SW 1271 (cell line): ENCODE measurements at places on chromosomes 3 and 15.

DNA sequence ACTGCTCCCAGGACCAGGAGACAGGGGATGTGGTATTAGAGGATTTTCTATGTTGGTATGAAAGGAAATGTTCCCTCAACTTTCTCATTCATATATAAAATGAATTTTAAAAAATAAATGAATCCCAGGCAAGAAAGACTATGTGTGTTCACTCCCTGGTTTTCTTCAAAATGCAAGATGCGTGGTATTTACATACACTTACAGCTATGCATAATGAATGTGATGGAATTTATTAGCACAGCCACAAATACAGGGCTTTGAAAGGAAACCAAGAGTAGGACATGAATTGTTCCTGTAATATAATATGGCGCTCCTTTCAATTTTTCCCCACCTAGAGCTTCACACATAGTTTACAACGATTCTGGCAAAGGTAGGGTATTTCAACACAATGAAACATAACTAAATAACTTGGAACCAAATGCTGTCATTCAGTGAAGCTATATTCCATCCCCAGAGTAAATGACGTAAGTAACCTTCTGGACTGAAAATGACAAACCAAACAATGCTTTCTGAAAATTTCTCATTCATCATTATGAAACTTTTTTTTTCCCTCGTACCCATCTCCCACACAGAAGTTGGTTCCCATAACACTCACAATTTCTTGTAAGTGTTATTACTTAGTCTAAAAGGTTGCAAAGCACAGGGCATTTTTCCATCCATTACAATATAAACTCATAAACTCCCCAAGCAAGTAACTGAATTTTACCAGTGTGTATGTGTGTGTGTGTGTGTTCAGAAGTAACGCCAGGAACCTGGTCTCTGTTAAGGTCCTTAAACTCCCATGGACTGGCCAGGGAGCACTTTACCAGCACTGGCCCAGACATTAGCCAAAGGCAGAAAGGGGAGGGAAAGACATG is 41.8 kb downstream of the CBLB start:
- no peak for DNase-seq

- peak; percentile 28 for DNase-seq
Measured at GRCh38 chr3:28916713-28917499, 364.0 kb upstream of the RBMS3 start.

DNA sequence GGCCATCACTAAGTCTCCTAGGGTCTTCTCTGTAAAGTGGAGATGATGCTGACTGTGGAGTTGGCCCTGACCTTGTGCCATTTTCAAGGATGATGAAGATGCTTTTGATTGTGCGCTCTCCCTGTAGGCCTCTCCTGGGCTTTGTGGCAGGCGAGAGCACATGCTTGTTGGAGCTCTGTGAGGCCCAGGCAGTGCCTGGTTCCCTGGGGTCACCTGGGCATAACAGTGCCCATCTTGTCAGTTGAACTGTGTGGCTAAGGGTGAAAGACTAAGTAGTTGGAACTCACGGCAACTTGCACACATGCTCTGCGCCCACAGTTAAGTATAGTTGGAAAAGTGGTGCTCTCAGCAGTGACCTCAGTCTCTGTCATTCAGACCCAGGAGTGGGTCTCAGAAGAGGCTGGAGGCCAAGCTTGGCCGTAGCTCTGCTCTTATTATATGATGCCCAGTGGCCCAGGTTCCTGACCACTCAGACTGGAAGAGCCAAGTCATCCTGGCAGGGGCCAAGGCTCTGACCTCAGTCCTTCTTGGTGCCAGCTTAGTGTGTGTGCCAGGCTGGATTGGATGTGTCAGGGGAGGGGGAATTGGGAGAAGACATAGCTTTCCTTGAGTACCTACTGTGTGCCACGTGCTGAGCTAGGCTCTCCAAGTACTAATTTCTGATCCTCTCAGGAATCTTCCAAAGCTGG is 154.6 kb downstream of the EEFSEC start:
- no peak for DNase-seq

DNA sequence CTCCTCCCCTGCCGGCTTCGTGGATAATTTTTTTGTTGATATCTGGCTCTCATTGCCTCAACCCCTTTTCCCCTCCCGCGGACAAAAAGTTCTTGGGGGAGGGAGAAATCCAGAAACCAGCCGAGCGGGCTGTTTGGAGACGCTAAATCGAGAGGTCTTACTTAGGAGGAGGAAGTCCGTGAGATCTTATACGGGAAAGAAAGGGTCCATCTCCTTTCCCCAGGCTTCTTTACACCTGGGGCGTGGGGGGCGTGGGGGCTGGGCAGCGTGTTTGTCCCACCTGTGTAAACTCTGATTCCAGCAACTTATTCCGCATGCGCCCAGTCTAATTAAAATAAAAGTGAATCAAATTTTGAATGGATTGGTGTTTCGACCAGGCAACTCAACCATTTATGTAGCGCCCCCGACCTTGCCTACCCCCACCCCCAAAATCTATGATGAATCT is 364 bp upstream of the CADPS start:
- DNase-seq = no peak

- no peak for DNase-seq
Measured at GRCh38 chr3:38421679-38422336, 31.9 kb upstream of the ACVR2B start.

DNA sequence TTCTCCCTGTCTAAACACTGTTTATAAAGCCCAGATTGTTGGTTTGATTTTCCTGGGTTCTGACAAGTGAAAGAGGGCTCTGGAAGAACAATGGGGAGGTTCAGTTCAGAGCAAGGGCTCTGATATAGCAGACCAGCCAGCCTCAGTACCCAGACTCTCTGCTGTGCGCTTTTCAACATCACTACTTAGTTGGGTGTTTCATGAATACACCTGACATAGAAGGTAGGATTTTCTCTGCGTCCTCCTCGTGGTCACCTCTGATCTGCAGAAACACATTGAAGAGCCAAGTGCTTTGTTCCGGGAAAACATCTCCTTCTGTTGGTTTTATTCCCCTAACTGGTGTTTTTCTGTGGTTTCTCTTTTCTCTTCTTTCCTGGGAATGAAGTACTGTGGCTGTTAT is 99.5 kb downstream of the EPHB1 start:
- no peak for DNase-seq

- peak; percentile 51 for DNase-seq
Measured at GRCh38 chr3:39668420-39668819, 141.0 kb upstream of the MYRIP start.

DNA sequence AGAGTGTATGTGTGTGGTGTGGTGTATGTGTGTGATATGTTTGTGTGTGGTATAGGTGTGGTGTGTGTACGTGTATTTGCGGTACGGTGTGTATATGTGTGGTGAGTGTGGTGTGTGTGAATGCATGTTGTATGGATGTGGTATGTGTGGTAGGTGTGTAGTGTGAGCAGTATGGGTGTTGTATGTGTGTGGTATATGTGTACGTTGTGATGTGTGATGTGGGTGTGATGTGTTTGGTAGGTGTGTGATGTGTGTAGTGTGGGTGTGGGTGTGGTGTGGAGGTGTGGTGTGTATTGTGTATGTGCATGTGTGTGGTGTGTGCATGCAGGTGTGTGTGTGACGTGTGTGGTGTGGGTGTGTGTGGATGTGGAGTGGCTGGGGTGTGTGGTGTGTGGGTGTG is 58.7 kb downstream of the EFCAB12 start:
- DNase-seq = no peak

- DNase-seq = no peak
Measured at GRCh38 chr3:23817508-23818223, 11.9 kb downstream of the UBE2E1 start.

DNA sequence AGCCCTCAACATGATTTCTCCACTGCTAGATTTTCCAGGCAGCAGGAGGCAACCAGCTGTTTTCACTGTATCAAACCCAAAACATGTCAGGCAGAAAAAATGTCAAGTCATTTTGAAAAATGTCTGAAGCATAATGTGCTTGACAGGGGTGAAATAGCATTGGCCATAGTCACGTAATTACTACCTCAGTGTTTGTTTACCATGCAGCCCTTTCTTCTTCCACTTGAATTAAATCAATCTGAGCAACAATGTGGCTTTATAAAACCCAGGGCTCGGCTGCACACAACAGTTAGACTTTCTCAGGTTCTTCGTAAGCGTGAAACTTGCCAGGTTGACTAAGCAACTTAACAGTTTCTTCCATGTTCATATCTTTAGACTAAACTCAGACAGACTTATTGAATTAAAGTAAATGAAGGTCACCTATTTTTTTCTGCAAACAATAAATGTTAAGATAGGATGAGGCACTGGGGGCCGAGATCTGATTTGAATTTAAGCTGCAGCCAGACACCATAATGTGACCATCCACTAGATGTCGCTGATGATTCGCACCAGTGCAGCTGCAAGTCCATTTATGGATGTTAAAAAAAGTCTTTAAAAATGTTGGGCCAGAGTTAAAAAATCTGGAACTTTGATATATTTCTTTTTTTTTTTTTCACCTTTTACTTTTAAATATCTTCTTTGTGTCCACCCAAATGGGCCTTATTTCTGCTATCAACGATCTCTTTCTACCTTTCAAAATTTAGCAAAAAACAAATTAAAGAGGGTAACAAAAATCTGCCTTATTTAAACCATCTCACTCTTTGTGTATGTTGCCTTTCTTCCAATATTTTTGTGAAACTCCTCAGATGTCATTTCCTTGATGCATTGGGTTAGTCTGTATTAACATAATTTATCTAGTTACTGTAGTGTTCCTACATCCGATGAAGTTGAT is 305.9 kb downstream of the CACNA2D3 start:
- DNase-seq = peak; percentile 14

- peak; percentile 38 for DNase-seq
Measured at GRCh38 chr3:149368674-149369497, 8.6 kb downstream of the TM4SF1 start.

DNA sequence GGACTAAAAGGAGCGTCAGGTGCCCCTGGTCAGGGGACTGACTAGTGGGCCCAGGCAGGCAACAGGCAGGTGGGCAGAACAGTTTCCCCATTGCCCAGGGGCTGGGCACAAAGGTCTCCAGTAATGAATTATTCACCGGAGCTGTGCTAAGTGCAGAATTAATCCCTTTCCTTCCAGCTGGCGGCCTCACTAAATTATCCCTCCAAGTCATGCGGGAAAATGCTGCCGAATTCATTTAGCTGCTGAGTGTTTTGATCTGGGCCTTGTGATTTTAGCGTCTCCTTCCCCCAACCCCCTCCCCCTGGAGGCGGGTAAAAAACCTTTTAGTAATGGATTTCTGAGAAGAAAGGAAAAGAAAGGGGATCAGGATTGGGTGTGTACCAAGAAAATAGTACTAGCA is 47.2 kb downstream of the CCDC33 start:
- no peak for DNase-seq

DNA sequence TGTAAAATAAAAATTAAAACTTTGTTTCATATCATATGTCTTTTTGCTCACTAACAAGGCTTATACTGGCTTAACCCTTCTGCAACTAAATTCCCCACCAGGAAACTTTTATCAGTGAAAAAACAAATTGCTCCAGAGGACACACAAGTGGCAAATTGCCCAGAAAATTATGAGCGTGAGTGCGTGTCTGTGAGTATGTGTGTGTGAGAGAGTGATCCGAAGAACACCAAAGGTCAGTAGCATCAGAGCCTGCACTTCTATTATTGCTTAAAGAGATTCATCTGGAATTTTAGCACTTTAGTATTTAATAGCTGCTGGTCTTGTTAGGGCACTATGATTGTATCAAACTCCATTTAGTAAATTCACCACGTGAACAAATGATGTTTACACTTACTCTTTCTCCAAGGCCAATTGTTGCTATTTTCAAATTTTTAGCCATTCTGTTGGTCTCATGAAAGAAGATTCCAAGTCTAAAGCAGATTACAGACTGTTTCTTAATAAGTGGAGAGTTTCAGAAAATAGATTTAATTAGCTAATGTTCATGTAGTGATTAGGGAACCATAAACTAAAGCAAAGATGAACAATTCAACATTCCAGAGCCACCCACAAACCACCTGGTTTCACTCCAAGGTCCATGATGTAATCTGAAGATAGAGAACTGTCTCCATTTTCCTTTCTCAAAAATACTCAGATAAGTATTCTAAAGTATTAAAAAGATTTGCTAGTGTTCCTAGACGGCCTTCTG is 91.1 kb upstream of the IL12A start:
- no peak for DNase-seq

DNA sequence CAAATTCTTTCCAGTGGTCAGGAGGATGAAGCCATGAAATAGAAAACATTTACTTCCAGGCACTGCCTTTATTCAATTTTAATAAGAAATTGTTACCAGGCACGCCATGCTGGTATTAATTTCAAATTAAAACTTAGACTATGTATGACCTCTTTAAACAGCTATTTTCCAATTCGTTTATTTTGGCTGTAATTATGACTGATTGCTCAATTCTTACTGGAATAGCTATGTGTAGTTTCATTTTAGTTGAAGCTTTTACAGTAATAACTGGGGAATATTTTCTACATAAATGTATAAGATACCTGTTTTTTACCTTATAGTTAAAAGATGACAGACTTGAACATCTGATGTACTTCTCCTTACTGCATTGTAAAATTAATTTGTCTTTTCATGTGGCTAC is 480.0 kb upstream of the GOLIM4 start:
- DNase-seq = no peak

DNA sequence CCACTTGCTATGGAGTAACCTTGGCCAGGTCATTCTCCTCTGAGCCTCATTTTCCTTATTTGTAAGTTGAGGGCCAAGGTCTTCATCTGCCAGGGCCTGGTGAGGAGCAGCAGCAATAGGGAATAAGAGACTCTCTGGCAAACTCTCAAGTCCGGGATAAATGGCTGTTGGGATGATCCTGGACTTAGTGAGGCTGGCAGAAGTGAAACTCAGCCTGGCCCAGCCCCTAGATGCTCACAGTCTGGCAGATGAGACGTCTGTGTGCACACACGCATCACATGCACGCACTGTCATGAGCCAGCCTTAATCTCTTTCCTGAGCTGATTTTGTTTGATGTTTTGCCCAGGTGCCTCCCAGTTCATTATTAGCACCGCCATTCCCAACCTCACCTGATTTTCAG is 26.8 kb downstream of the SLC6A6 start:
- no peak for DNase-seq

DNA sequence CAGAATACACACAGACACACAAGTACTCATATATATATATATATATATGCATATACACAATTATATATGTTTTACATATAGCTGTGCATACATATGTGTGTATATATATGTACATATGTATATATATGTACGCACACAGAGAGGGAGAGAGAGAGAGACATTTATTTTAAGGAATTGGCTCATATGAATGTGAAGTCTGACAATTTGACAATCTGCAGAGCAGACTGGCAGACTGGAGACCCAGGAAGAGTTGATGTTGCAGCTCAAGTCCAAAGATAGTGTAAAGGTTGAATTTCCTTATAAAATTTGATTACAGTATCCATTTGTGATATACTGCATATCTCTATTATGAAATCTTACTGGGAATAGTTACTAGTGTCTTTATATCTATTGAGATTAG is 1330.3 kb upstream of the CADM2 start:
- no peak for DNase-seq

DNA sequence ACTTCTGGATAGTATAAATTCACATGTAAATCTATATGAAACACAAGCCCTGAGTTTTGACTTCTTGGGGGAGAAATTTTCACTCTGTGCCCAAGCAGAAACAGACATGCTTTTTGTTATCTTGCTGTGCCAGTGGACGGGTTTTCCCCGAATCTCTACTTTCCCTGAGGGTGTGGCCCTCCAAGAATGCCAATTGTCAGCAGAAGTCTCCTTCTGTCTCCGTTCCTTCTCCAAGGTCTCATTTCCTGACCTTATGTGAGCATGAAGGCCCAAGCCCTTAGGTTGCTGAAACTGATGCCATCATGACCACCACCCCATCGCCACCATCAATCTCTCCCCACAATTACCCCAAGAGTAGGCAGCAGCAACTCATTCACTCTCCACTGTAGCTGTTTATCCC is 253.8 kb downstream of the XXYLT1 start:
- no peak for DNase-seq

GRCh38 chr3:52246264-52246620 is 683 bp downstream of the PPM1M start:
- no peak for DNase-seq

GRCh38 chr3:17974206-17974841 is 231.9 kb upstream of the TBC1D5 start:
- peak; percentile 27 for DNase-seq
